Stimulated activated CD4-positive, alpha-beta T cell treated with anti-CD3 and anti-CD28 coated beads, Interleukin-4, amount 100 ng/mL, for 4 hours (primary cell): ENCODE measurements at places on chromosomes 12 and 14.
A peak's percentile ranks its signal among the peaks of the same experiment; 100 is the strongest.

DNA sequence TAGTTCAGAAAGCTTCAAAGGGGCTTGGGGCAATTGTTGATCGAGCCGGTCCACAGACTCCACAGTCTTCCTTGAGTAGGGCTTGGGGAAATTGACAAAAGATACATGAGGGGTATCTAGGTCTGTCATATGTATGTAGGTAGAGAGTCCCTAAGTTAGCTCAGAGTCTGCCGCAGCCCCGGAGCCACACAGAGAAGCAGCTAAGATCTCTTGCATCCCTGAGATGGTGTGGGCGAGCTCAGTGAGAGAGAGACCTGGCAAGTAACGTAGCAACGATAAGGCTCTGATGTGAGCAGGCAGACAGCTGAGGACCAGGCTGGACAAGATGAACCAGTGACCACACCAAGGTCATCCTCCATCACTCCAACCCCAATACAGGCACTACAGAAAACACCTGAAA is 297.6 kb downstream of the TMEM132D start:
- no peak for DNase-seq

GRCh38 chr14:93008381-93008780 is 85.4 kb downstream of the CHGA start:
- DNase-seq: no peak

DNA sequence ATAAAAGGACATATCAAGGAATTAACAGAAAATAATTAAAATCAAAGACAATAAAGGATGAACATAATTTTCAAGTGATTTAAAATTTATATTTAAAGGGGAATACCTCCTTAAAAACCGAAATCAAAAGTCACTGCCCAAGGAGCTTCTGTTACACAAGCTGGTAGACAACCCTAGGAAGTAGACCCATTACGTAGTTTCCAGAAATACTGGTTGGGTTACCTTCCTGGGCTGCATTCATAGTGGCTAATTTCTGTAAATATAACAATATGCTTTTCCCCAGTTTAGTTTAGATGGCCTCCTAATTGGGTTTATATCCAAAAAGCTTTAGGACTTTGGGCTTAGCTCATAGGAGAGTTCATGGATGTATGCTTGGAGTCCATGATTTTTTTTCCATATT is 2.1 kb upstream of the EDDM3A start:
- no peak for DNase-seq

DNA sequence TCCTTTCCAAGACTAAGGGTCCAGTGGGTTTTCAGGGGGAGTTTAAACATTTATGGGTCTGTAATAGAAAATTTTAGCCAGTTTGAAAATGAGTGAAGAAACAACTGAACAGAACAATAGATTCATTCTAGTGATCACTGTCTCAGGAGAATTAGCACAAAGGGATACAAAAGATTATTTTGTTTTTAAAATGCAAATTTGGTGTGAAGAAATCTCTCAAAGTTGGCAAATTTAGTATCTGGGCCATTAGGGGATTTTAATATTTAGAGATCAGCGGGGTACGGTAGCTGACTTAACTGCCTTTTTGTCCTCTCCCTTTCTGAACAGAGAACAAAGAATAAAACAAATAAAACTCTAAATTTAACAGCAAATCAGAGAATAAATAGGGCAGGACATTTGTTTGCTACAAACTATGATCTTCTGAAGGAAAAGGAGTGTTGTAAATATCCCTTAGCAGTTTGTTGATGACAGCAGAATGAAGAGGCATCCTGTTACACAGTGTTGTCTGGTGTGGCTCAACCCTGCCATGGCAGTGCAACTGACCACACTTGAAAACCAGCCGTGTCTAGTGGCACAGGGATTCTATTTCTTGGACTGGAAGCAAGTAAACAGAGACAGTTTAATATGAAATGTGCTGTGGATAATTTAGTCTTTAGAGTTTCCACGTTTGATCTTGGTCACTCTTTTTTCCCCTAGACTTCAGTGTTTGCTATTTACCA is 46.3 kb upstream of the LRTM2 start:
- no peak for DNase-seq

GRCh38 chr12:510071-510825 is 50.5 kb downstream of the B4GALNT3 start:
- DNase-seq: no peak

GRCh38 chr12:131500564-131500963 is 210.3 kb upstream of the SFSWAP start:
- DNase-seq: no peak

- no peak for DNase-seq
Observed at GRCh38 chr12:60616400-60616799, 1020.6 kb downstream of the SLC16A7 start.

GRCh38 chr14:90140956-90141316 is 79.1 kb downstream of the KCNK13 start:
- DNase-seq: no peak

DNA sequence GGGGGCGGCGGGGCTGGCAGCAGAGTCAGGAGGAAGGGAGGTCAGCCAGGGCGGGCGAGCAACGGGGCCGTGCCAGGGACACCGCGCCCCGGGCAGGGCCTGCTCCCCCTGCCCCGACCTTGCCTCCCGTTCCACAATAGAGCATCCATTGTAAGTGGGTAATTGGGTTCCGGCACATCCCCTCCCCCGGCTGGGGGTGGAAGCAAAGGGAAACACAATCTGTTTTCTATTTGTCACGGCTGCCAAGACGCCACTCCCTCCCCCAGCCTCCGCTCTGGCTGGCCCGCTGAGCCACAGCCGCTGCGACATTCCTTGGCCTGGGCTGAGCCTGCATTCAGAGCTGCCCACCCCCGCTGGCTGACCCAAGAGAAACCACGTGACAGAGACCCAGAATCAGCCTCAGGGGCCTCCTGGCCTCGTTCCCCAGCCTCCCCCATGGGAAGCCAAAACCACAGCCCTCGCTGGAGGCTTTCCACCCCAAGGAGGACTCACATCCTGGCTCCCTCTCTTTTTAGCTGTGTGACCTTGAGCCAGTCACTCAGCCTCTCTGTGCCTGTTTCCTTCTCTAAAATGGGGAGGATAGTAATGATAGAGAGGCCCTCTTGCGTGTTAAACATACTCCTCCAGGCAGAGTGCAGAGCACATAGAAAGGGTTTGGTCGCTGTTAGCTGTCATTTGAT is 117.6 kb downstream of the SCARB1 start:
- peak; percentile 16 for DNase-seq

DNA sequence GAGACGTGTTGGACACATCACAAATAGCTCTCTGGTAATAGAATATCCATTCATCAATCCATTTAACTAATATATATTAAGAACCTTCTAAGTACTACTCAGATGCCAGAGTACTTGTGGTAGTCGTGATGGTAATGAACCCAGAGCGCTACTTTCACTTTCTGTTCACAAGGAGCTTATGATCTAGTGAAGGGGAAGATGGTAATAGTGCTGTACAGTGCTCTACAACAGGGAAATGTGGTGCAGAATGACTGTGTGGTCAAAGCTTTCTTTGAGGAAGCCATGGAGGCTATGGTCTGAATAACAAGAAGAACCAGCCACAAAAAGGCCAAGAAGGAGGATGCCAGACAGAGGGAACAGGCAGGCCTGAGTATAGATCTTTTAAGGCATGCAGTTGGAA is 212.0 kb downstream of the PTPRO start:
- no peak for DNase-seq

DNA sequence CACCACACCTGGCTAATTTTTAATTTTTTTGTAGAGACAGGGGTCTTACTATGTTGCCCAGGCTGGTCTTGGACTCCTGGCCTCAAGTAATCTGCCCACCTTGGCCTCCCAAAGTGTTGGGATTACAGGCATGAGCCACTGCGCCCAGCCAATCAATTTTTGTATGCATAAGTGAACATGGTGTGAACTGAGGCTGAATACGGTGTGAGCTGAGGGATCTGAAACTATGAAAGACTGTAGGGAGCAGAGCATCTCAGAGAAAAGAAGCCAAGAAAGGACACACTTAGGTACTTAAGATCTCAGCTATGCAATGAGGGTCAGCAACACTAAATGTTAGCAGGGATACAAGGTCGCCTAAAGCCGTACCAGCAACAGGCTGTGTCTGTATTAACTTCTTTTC is 54.1 kb downstream of the KSR2 start:
- no peak for DNase-seq

- no peak for DNase-seq
Observed at GRCh38 chr14:39474416-39474911, 42.2 kb upstream of the FBXO33 start.

- no peak for DNase-seq
Observed at GRCh38 chr12:82225871-82226270, 132.3 kb downstream of the CCDC59 start.

GRCh38 chr14:61663312-61663979 is 31.9 kb upstream of the HIF1A start:
- DNase-seq: no peak

DNA sequence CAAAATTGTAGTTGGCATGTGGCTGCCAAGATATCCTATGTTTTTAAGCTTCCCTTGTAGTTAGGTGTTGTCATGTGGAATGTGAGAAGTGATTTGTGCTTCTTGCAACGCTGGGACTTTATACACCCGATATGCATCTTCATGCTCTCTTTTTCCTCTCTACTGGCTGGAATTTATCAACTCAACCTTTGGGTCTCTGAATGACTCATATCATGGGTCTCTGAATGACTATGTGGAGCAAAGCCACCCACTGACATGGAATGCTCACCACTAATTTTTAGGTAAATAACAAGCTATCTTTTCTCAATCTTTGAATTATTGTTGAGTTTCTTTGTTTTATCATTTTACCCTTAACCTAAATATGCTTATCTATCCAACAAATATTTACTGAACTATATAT is 144.6 kb downstream of the ATP23 start:
- DNase-seq: no peak

DNA sequence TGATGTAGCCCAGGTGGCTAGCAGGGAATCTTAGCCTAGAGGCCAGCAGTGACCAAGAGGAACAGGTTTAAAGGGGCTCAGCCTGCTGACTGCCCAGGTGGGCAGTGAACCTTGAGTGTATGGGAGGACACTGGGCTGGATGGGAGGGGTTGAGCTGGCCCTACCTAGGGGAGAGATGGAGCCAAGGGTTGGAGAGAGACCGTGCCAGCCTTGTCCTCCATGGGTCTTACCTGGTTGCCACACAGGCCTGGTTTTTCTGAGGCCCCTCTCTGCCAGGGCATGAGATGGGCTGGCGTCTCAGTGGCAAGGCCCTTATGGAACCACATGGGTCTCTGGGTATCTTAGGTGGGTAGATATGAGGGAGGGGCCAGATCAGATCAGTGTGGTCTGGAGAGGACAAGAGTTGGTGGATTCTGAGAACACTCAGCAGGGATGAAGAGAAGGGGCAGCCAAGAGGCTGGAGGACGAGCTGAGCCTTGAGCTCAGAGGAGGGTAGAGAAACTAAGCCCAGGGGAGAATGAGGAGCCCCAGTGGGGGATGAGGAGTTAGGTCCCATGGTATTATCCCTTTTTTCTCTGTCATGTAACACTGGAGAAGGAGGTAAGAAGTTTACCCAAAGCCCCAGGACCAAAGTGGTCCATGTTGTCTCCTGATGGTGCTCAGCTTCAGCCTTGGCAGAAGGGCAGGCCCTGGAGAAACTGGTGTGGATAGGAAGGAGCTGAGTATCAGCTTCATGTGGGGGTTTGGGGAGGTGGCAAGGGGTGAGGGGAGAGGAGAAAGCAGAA is 3.7 kb downstream of the GZMB start:
- no peak for DNase-seq

DNA sequence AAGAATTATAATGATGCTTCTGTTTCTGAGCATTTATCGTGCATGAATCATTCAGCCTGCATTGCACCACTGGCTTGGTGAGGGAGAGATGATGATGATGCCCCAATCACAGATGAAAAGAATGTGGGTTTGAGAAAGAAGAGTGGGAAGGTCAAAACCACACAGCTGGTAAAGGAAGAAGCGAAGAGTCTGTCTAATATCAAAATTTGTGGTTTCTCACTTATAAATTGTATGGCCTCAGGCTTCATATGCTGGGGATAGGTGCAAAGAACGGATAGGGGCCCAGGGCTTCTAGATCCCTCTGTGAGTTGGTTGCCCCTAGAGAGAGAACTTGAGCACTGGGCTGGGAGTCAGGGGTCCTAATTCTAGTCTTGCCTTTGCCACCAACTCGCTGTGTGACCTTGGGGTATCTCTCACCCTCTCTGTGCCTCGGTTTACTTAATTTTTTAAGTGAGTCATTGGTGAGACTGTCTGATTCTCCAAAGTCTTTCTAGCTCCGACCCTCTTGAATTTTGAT is 2.2 kb downstream of the OASL start:
- peak; percentile 40 for DNase-seq

GRCh38 chr12:130696379-130697100 is 19.6 kb downstream of the RIMBP2 start:
- no peak for DNase-seq

- no peak for DNase-seq
Observed at GRCh38 chr12:46963977-46964971, 115.1 kb upstream of the PCED1B start.

DNA sequence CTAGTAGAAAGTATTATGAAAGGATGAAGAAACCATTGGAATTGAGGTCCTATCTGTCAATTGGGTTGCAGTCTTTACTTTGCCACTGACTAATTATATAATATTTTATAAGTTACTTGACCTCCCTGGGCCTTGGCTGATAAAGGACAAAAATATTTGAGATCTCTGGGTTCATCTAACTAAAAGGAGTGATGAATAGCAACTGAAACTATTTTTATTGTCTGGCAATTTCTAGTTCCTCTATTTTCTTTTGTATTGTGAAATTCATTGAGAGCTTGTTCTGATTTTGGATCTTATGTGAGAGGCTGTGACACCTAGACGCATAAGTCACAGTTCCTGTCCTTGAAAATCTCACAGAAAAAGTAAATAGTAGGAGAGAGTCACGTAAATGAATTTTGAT is 415.7 kb upstream of the ATP2B1 start:
- DNase-seq: no peak

GRCh38 chr12:18468246-18469075 is 207.1 kb downstream of the PIK3C2G start:
- DNase-seq: no peak

GRCh38 chr12:68113644-68114043 is 45.9 kb downstream of the IFNG start:
- DNase-seq: peak; percentile 27

DNA sequence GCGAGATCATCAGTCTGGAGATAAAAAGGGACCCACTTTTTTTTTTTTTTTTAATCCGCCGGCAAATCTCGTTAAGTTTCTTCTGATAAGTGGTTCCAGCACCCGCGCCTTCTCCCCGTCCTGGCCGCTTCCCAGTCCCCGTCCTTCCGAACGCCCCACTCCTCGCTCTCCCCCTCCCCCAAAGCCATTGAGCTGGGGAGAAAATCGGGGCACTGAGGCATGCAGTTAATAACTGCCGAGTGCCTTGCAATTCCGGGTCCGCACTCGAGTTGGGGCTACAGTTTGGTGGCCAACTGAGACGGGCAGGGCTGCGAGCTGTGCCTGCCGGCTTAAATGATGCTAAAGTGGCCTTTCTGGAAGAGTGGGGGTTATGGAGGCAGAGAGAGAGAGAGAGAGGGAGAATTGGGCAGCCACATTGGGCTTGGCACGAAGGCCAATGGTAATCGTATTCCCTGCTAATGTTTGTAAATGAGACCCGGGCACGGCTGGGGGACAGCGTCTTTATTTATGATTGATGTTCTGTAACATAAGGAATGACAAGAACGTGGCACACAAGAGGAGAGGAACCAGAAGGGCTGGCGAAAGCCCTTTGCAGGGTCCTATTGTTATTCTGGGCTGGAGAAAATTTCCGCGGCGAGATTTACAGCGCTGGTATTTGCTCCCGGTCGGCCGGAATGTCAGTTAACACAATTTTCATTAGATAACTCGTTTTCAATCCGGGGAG is 115.4 kb upstream of the MYL2 start:
- DNase-seq: no peak
